ENCODE measurements at places on chromosomes 6 and 20.
A peak's percentile ranks its signal among the peaks of the same experiment; 100 is the strongest.

GRCh38 chr6:111591370-111591900, 14.2 kb downstream of the TRAF3IP2 start:
- peak; percentile 99 for DNase-seq

- DNase-seq, result peak; percentile 1
Observed at GRCh38 chr6:40506954-40507353, 80.2 kb downstream of the LRFN2 start.

DNA sequence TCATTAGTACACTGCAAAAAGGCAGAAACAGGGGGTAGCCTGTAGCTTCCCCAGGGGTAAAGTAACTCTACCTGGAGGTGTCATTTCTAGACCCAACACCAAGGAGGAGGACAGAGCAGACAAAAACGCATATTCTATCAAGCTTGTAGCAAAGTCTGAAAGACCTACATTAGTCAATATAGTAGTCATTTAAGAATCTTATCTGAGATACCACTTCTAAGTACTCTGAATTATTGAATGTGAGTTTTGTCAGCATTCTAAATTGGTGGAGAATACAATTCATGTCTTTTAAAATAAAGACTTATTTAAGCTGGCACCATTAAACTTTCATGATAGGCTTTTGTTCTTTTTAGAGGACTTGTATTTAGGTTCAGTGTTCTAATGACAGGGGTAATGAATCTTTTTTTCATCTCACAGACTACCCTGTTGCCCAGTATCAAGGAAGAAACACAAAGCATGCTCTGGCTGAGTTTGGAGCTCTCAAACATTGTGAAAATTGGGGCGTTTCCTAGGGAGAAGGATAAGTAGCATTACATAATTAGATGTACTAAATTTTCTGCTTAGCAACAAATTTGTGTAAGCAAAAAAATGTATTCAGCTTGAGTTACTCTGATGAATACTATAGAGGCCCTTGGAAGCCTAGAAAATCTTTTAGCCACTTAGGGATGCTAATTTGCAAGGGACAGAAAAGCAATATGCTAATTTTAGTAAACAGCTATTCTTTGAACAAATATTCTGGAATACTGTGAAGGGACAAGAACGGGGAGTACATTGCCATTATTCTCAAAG, 255.4 kb upstream of the HSF2 start:
- no peak for DNase-seq

GRCh38 chr6:3455569-3456394, 1.1 kb downstream of the SLC22A23 start:
- no peak for DNase-seq

Measured in AG10803 (cell line).